ENCODE measurements at places on chromosomes 6 and 20.

GRCh38 chr6:16904957-16905356 lies 143.7 kb upstream of the ATXN1 start:
- DNase-seq: no peak

GRCh38 chr20:23159256-23159946 lies 73.3 kb upstream of the CD93 start:
- DNase-seq: no peak

GRCh38 chr20:45904583-45905504 lies 7.1 kb downstream of the PLTP start:
- DNase-seq: no peak

- DNase-seq: peak; percentile 18
Measured at GRCh38 chr6:81172056-81172740, 580.3 kb downstream of the TENT5A start.

DNA sequence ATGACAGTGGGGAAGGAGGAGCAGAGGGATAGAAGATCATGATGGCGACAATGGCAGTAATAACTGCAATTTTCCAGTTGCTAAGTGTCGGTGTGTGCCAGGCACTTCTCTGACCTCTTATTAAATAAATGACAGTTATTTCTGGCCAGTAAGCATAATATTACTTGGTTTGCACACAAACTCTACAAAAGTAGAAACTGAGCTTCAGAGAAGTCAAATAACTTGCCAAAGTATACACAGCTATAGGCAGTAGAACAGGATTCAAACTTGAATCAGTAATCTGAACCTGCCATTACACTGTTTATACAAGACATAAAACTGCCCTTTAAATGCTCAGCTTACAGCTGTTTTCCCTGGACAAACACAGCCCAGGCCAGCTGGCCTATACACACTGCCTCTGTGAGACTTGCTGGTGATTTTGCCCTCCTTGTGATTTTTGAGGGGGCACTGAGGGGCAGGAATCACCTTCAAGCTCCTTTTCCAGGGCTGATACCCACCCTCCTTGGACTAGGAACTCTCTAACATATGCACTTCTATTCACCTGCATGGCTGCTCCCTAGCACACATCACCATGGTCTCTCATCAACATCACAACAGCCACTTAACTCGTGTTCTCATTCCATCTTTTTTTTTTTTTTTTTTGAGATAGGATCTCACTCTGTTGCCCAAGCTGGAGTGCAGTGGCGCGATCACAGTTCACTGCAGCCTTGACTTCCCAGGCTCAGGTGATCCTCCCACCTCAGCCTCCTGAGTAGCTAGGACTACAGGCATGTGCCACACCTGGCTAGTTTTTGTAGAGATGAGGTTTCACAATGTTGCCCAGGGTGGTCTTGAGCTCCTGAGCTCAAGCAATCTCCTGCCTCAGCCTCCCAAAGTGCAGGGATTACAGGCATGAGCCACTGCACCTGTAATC lies 63.6 kb downstream of the SLC23A2 start:
- no peak for DNase-seq
